Ecto neural progenitor cell (in vitro differentiated cells): ENCODE measurements at places on chromosomes 12 and 14.

DNA sequence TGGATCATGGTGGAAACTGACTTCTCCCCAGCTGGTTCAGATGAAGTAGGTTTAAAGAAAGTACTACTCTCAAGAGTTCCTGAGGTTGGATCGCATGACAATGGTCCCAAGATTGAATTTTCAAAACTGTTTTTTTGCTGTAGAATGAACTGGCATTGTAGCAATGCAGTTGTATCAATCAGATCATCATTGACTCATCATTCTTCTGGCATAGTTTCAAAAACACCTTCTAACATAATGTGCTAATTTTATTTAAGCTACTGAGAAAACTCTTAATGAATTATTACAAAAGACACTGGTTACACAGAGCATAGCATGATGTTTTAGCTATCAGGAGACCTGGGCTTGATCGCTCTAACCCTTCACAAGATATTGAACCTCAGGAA is 384.5 kb upstream of the DCN start:
- no peak for DNase-seq

- DNase-seq = peak; percentile 56
Measured at GRCh38 chr12:21429994-21430393, 7.5 kb upstream of the PYROXD1 start.

DNA sequence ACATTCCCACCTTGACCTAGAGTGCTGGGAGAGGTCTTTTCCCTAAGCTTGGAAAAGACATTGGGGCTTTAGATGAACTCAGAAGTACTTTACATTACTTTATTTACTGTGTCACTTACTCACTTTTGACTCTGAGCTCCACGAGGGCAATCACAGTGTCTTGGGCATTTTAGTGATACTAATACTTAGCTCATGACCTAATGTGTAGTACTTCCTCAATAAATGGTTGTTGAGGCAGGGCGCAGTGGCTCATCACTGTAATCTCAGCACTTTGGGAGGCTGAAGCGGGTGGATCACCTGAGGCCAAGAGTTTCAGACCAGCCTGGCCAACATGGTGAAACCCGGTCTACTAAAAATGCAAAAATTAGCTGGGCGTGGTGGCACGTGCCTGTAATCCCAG is 19.8 kb upstream of the SNAPC1 start:
- DNase-seq = no peak

DNA sequence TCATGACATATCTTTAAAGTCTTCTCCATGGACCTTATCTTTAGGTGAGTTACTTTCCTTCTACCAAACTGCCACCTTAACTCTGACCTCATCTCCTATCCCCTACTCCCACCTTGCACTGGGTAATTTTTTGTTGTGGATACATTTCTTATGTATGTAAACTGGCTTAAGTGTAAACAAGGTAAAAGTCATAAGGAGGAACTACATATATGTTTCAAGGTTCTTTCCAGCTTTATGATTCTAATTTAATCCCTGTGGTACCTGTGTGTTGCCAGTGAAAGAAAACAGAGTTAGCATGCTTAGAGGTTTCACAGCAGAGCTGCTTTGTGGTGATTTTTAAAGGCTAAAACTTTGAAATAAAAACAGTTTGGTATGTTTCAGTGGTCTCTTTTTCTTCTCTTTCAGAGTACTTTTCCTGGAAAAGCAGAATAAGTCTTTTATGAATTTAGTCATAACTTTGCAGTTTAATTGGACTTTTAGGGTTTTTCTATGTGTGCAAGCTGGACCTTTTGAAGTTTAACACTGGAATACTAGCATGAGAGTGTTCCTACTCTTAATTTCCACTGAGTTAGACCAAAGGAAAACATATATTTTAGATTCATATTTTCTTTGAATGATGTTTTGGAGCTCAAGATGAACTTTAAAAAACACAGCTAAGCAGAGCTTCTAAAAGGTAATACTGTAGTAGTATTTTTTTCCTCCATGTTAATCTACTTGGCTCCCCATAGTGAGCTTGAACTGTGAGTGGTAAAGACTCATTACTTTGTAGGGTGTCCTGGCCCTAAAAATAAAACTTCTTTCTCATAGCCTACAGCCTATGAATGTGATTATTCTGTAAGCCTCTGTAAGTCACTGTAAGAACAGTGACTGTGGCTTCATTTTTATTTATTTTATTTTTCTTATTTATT is 105.4 kb downstream of the FUT8 start:
- DNase-seq = no peak

DNA sequence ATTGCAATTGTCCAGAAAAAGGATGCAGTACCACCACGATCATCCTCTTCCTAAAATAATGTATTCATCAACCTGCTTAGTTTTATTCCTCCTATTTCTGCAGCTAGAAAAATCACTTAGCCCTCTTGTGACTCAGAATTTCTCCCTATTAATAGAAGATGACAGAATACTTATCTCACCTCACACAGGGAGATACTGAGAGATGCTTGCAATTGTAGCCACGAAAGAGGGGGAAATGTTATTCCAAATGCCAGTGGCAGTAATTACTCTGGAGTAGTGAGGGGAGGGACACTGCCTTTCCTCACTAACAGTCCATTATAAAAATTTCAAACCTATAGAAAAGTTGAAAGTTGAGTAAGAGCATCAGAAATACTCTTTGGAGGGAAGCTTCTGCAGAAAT is 11.8 kb upstream of the DUSP6 start:
- DNase-seq = no peak

GRCh38 chr12:48356041-48356768 is 5.5 kb upstream of the ZNF641 start:
- peak; percentile 29 for DNase-seq

DNA sequence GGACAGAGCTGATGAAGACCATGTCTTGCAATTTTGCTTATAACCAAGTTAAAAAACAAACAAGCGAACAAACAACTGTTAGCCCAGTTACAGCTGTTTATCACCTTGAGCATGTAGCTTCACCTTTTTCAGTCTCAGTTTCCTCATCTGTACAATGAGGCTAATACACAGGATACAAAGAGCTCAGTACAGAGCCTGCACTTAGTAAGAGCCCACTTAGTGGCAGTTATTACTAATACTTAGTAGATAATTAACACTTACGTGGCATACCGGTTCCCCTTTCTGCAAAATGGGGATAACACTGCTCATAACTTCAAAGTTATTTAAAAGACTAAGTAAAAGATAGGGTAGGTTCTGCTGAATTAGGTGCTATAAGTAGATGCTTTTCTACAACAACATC is 228.0 kb downstream of the MON2 start:
- DNase-seq = no peak

DNA sequence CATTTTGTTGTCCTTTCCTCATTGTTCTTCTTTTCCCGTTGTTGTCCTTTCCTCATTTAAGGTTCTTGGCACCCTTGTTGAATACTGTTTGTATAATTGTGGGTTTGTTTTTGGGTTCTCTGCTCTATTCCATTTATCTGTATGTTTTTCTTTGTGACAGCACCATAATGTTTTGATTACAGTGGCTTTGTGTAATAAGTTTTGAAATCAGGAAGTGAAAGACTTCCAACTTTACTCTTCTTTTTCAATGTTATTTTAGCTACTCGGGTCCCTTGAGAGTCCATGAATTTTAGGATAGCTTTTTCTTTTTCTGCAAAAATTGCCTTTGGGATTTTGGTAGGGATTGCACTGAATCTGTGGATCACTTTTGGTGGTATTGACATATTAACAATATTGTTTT is 28.1 kb downstream of the ETNK1 start:
- DNase-seq = no peak

DNA sequence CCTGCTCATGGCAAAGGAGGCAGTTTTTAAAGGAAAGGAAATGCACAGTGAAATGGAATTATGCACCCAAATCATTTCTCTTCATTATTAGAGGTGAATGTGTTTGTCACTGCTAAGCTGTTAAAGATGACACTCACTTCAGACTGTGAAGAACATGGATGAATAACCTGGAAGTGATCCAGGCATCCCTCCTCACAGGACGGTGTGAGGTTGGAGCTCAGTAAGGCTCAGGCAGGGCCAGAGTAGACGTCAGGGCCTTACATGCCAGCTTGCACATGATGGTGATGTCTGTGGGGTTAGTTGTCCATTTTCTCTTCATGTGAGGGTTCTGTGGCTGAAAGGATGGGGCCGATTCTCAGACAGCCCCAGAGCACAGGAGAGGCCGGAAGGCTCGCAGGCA is 273.1 kb downstream of the PCNX1 start:
- DNase-seq = no peak

- no peak for DNase-seq
Measured at GRCh38 chr14:89625244-89625713, 208.2 kb upstream of the FOXN3 start.
